ENCODE measurements at places on chromosomes 11 and 22.

- no peak for DNase-seq
Measured at GRCh38 chr11:109697140-109697843, 275.3 kb downstream of the C11orf87 start.

GRCh38 chr11:31118566-31118965, 251.0 kb downstream of the DCDC1 start:
- no peak for DNase-seq

- no peak for DNase-seq
Measured at GRCh38 chr11:127943763-127944162, 643.6 kb downstream of the ETS1 start.

GRCh38 chr11:33317662-33318061, 60.5 kb downstream of the HIPK3 start:
- DNase-seq = no peak

- no peak for DNase-seq
Measured at GRCh38 chr11:10770626-10771254, 19.7 kb downstream of the CTR9 start.

GRCh38 chr22:17917490-17917983, 106.8 kb downstream of the MICAL3 start:
- no peak for DNase-seq

GRCh38 chr11:64305691-64306562, 603 bp downstream of the ESRRA start:
- peak; percentile 56 for DNase-seq

DNA sequence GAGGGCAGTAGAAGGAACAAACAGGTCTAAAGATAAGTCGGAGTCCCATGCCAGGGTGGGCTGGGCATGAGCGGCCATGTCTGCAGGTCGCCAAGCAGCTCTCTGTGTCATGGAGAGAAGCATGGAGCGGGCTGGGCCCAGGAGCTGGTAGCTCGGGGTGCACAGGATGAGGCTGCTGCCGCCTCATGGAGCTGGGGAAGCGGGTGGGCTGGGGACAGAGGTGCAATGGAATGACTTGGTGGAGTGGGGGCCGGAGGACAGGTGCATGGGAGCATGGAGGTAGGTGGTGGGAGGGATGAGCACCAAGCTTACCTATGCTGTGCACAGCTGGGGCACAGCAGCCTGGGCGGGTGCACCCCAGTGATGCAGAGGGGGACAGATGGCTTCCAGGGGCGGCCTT, 3.6 kb downstream of the NRXN2 start:
- no peak for DNase-seq

DNA sequence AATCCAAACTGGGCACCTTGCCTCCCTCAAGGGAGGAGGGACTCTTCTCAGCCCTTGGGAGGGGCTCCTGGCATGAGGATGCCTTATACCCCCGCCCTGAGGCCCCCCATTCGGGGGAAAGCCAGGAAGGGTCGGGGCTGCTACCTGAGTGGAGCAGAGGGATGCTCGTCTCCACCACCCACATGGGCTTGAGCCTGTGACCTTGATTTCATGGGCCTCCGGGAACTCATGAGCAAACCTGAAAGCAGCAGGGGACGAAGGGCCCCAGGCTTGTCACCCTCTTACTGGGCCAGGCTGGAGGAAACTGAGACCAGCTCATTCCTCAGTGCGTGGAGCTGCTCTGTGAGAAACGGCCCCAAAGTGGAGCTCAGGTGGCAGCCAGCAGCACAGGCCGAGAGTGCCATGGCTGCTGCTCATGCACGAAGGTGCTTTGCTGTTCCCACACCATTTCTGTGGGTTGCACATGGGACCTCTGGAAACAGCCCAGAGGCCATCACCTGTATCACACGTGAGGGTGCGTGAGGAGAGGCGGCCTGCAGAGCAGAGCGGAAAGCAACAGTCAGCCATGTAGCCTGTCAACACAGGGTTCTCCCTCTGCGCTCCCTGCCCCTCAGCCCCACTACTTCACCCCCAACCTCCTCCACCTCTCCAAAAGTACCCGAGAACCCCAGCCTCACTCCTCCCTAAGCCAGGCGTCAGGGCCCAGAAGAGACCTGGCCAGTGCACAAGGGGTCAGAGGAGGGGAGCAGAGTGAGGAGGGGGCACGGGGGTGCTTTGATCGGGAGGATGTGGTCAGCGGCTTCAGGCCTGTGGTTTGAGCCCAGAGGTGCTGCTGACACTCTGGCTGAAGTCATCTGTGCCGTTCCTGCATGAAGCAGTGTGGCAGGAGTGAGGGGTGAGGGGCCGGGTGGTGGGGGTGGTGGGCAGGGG, 14.1 kb upstream of the IL2RB start:
- DNase-seq = no peak

- DNase-seq = no peak
Measured at GRCh38 chr11:93530468-93530826, 12.7 kb downstream of the SMCO4 start.

DNA sequence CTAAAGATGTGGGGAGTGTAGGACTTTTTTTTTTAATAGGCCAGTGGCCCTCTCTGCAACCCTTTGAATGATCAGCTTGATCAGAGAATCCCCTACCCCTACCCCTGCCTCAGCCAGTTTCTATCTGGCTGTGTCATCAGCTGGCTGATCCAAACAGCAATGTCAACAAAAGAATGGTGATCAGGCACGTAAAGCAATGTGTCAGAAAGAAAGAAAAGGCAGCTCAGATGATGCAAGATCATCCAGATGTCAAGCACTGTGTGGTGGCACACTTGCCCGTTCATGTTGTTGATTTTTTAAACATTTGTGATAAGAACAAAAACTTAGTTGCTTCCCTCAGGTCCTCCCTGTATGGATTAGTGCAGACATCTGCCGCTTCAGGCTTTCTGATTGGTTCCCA, 26.3 kb upstream of the EHF start:
- DNase-seq = no peak

- no peak for DNase-seq
Measured at GRCh38 chr11:65701686-65702085, 10.4 kb upstream of the KAT5 start.

GRCh38 chr11:120258661-120259060, 18.7 kb downstream of the POU2F3 start:
- no peak for DNase-seq

DNA sequence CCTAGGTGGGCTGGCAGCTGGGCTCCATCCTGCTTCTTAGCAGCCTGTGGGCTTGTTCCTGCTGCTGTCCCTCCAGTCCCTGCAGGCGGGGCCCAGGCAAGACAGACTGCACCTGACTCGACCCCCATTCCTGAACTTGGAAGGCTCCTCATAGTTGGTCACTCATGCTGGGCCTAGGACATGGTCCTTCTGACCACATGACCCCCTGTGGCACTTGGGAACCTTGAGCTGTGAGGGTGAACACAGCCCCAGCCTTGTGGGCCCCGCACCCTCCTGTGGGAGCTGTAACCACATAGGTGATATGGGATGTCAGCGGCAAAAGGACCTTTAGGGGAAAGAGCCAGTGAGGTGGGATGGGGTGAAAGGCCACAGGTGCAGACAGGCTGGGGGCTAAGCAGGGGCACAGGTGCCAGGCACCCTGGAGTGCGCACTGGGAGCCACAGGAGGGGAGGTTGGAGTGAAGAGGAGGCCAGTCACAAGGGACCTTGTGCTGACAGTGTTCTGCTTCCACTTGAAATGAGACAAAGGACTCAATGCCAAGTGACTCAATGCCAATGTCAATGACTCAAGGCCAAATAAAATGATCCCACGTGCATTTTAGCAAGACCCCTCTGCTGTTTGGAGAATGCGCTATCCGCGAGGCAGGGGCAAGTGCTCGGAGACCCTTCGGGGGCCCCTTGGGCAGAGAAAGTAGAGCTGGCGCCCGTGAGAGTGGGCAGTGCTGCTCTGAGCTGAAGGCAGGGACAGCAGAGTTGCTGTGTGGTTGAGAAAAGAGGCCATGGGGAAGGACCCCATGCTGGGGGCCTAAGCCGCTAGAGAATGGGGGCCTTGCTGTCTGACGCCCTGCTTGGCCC, 90.7 kb downstream of the MORC2 start:
- no peak for DNase-seq

GRCh38 chr11:117606211-117606610, 190.8 kb downstream of the DSCAML1 start:
- no peak for DNase-seq

DNA sequence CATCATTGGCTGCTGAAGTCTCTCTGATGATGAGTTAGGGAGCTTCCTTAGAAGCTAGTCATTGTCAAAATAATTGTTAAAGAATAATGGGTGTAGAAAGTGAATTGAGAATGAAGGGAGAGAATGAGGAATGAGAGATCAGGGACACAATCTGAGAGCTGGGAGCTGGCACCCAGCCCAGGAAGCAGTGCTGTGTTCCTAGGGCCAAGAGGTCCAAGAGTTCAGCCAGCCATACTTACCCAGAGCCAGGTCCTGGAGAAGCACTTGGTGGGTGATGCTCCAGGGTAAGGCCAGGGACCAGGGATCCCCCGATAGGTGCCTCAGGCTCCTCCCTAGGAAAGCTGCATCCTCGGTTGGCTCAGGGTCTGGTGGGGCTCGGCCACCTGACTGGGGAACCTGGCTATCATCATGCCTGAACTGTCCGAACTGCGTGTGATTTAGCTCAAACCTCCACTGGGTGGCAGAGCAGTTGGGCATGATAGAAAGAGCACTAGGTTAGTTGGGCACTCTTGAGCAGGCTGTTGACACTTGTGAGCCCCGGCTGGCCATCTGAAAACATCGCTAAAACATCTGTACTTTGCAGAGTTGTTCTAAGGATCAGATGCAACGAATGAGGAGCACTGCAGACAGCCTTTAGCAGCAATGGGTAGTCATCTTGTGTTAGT, 123.9 kb upstream of the NCAM1 start:
- DNase-seq = no peak

GRCh38 chr11:121389651-121390050, 62.5 kb upstream of the SORL1 start:
- no peak for DNase-seq

DNA sequence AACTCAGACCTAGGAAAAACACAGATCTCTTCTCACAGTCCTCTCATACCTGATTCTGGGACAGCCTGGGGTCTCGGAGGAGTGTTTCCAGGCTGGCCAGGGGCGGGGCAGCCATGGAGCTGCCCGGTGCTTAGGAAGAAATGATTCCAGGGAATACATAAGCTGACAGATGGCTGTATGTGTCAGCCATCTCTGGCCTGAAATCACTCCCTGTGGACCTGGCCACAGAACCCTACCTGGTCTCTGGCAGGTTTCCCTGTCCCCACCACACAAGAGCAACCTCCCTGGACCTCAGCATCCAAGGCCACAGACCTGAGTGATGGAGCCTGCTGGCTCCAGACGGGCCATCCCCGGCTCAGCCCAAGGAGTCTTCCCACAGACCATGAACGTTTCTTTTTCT, 10.0 kb downstream of the GGA1 start:
- no peak for DNase-seq

GRCh38 chr22:45647532-45648225, 24.0 kb upstream of the ATXN10 start:
- no peak for DNase-seq

DNA sequence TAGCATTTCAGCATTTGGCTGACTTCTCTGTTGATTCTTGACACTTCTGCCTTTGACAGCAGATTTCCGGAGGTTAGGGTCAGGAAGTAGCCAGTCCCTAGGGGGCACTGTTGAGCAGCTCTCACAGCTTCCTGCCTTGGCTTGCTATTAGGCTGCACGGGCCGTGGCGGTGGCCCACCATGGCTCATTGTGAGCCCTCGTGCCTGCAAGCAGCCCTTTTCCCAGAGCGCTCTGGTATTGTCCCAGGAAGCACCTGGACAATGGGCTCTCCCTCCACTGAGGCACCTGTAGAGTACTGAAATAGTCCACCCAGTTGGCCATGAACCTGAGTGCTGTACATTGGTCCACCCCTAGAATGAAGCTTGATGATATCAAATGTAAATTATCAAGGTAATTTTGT, 100.2 kb upstream of the GAL start:
- peak; percentile 10 for DNase-seq

- DNase-seq = no peak
Measured at GRCh38 chr11:67282876-67283371, 6.2 kb upstream of the ANKRD13D start.

DNA sequence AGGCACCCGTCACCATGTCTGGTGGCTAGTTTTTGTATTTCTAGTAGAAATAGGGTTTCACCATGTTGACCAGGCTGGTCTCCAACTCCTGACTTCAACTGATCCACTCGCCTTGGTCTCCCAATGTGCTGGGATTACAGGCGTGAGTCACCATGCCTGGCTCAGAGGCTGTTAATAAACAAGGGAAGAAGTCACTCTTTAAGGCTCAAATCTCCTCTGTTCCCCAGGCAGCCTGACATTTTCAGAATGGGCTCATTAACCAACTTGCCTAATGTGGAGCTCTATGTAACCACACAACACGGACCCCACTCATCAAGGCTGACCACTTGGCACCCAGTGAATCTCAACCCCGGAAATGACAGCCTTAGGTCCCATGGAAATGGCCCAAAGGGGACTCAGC, 24.1 kb downstream of the APOL3 start:
- DNase-seq = no peak

DNA sequence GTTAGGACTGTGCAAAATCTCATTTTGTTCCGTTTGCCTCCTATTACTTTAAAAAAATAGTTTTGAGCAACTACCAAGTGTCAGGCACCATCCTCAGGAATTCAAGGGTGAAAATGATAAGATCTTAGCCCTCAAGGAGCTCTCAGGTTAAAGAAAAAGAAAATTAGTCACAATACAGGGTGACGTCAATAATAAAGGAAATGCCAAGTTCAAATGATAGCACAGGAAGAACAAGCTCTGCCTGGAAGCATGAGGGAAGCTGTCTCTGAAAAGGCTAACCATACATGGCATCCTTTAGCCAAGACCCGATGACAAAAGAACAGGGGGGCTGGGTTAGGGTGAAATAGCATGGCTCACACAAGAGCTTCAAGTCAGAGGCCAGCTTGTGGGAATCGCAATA, 11.1 kb upstream of the MPZL2 start:
- no peak for DNase-seq

- no peak for DNase-seq
Measured at GRCh38 chr22:33347002-33347401, 288.8 kb upstream of the SYN3 start.

DNA sequence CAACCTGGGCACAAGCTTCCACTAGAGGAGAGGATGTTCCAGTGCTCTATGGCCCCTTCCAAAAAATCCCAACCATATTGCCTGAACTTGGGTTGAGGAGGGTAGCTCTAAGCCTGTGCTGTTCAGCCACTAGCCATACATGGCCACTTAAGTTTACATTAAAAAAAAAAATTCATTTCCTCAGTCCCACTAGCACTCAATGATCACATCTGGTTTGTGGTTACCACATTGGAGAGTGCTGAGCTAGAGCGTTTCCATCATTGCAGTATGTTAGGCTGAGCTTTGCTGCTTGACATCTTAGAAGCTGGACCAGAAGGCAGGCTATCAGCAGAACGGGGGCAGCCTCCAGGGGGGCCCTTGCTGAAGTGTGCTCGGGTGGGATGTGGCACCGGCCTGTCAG, 43.5 kb upstream of the CYP2D6 start:
- DNase-seq = no peak

DNA sequence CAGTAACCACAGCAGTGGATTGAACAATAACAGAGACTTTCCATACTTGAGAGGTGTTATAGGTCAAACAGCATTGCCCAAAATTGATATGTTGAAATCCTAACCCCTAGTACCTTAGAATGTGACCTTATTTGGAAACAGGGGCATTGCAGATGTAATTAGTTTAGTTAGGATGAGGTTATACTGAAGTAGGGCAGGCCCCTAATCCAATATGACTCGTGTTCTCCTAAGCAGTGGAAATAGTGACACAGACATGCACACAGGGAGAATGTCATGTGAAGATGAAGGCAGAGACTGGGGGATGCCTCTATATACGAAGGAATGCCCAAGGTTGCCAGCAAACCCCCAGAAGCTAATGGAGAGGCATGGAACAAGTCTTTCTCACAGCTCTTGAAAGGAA, 270.5 kb downstream of the TENM4 start:
- DNase-seq = no peak

All from stimulated activated CD4-positive, alpha-beta T cell treated with anti-CD3 and anti-CD28 coated beads, TNF-alpha, amount 100 ng/mL, for 1 hour (primary cell).